Stimulated activated CD8-positive, alpha-beta memory T cell treated with anti-CD3 and anti-CD28 coated beads, Interleukin-4, amount 100 ng/mL, for 4 hours (primary cell): ENCODE measurements at places on chromosomes 2 and 18.

- DNase-seq: no peak
Observed at GRCh38 chr18:47758000-47758399, 172.5 kb downstream of the SMAD2 start.

GRCh38 chr2:201923436-201924328, 110.0 kb upstream of the FZD7 start:
- no peak for DNase-seq

DNA sequence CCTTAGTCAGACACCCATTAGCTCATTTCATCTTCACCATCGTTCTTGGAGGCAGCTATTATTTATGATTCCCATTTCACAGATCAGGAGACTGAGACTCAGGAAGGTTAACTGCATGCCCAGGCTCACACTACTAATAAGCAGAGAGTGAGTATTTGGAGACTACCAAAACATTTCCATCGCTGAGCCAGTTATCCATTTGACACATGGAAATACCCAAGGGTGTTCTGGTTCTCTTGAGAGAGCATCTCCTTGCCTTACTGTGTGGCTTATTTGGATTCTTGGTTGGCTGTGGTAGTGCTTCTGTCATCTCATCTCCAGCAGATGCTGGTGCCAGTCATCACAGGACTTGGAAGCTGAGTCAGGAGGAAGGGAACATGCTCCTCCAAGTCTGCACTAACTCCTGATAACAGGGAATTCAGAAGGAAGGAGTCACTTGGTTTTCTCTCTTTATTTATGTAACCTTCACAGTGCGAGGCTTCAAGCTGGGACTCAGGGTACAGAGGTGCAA, 55.2 kb downstream of the RASGRP3 start:
- DNase-seq: no peak

- DNase-seq: no peak
Observed at GRCh38 chr18:77220726-77221125, 28.9 kb upstream of the GALR1 start.

- no peak for DNase-seq
Observed at GRCh38 chr2:174158003-174158402, 90.3 kb downstream of the OLA1 start.

GRCh38 chr18:36522509-36522908, 225.0 kb downstream of the FHOD3 start:
- DNase-seq: no peak

DNA sequence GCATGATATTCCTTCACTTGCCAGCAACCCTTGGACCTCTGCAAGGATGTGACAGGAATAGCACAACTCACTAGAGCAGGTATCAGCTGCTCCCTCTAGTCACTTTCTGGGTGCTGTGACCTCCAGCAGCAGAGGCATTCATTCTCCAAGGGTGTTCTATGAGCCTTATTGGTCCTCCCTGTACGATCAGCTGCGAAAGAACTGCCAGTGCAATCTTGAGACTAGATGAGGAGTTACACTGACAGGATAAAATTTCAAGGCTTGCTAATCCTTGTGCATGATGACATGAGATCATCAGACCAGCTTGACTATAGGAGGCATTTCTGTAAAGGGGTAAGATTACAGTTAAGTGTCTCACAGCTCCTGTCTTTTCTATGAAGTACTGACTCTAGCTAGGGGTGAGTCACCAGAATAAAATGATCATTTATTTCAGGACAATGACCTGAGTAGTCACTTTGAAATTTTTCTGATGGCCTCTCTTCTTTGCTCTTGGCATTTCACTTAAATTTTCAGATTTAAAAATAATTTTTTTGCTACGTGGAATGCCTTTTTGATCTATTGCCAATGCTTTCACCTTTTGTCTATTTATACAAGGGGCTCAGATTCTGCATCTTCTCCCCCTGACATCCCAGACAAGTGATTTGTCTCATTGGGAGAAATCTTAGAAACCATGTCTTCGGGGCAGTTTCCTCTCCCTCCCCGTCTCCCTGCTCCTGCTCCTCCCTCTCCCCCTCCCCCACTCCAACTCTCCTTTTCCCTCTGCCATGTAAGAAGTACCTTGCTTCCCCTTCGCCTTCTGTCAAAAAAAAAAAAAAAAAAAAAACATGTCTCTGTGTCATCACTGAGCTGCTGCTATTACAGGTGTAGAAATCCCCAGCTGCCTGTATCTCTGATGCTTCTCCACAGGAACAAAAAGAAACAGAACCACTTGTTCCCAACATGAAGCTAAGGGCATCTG, 49.2 kb upstream of the FRZB start:
- no peak for DNase-seq

DNA sequence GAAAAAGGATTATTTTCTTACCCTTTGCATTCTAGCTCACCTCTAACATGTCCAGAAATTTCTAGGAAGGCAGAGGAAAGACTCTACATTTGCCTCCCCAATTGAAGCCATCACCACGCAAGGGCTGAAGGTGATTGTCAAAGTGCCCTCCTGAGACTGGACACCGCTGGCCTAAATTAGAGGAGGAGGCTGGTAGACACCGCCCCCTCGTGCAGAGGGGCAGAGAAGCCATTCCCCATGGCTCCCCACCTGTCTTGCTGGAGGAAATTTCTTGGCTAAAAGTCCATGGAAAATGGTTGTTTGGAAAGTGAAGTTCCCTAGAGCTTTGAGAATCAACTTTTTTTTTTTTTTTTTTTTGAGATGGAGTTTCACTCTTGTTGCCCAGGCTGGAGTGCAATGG, 31.3 kb upstream of the CREB1 start:
- DNase-seq: no peak

- no peak for DNase-seq
Observed at GRCh38 chr2:24012521-24013188, 2.8 kb downstream of the MFSD2B start.

DNA sequence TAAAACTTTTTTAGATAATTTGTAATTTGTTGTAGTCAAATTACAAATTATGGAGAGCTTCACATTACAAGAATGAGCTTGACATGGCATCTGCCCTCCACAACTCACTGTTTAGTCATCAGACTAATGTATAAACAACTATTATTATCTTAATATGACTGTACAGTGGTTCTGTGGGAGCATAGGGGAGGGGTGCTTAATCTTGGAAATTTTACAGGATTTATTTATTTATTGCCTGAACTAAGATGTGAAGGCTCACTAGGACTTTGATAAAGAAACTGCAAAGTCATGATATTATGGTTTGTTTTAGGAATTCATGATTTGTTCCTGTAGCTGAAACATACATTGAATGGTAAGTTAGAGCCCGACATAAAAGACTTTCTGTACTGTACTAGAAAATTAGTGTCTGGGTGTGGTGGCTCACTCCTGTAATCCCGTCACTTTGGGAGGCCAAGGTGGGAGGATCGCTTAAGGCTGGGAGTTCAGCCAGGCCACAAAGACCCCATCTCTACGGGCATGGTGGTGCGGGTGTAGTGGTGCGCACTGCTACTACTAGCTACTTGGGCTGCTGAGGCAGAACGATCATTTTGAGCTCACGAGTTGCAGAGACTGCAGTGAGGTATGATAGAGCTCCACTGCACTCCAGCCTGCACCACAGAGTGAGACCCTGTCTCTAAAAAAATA, 2.1 kb downstream of the MARCHF7 start:
- no peak for DNase-seq

GRCh38 chr2:218962859-218963492, 3.5 kb downstream of the CDK5R2 start:
- DNase-seq: peak; percentile 28

- DNase-seq: no peak
Observed at GRCh38 chr2:240956171-240956934, 42.1 kb upstream of the SNED1 start.

DNA sequence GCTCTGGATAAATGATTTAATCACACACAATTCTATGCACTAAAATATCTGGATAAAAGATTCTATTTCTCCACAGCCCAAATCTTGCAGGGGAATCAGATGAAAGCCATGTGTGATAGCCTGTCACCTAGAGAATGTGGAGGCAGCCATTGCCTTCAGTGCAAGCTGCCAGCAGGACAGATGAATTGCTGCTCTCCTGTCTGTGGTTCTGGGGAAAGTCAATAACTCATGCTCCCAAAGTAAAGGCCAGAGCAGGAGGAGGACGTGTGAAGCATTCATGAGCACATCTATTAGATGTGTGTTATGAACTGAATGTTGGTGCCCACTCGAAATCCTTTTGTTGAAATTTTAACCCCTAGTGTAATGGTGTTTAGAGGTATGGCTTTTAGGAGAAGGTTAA, 195.1 kb downstream of the RDH14 start:
- DNase-seq: no peak

- DNase-seq: no peak
Observed at GRCh38 chr2:109304731-109305470, 175.9 kb downstream of the SH3RF3 start.

- DNase-seq: no peak
Observed at GRCh38 chr18:12474146-12474545, 66.4 kb downstream of the PRELID3A start.

- no peak for DNase-seq
Observed at GRCh38 chr2:237742191-237742590, 56.4 kb upstream of the RBM44 start.

DNA sequence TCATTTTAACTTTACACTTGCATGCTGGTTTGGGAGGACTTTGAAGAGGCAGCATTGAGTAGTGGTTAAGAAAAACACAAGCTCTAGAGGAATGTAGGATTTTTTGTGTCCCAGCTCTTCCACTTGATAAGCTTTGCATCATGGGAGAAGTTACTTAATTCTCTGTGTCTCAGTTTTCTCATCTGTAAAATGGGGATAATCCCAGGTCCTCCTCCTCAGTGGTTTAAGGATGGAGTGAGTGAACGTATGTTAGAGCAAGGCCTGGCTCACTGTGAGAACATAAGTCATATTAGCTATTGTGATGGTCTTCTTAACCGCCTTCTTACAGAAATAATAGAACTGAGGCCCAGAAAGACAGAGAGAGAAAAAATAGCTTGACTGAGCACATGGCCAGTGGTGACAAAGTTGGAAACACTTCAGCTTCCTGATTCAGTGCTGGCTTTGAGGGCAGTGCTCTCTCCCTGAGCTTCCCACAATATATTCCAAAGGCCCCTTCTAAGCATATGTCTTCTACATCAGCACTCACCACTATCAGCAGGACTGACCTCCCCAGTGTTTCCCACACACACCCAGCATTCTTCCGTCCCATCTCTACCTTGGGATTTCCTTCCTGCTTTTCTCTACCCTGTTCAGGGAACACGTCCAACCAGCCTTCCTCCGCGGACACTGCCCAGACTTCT, 214.9 kb upstream of the TNP1 start:
- DNase-seq: no peak

GRCh38 chr18:12741351-12741750, 38.5 kb downstream of the PSMG2 start:
- no peak for DNase-seq

GRCh38 chr2:48471048-48471474, 58.9 kb upstream of the STON1 start:
- DNase-seq: no peak

- DNase-seq: no peak
Observed at GRCh38 chr2:42254186-42254895, 85.2 kb downstream of the EML4 start.

DNA sequence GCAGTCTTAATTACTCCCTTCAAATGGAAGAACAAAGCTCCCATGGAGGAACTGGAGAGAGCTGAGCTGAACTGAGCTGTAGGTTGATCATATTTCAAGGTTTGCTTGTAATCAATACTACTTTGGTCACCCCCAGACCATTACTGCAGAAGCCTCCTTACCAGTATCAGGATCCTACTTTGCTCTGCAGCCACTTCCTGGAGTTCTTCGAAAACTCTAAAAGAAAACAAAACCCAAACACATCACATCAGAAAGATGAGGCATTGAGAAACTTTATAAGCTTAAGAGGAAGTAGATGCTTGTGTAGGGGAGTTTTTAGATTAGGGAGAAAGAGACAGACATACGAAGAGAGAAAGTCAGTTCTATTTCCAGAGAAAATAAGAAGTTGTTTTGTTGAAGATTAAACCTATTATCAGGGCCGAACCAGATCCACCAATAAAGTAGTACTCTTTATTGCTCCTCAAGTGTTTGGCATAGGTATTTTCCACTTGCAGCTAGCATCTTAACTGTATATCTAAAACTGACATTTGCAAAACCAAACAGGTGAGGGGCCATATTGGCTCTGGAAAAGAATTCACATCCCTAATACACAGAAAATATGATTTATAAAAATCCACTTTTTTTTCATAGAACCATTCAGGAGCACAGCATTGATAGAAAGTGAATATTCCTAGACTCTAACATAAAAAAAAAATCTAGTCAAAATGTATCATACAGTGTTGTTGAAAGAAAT, 166.9 kb upstream of the KLF7 start:
- DNase-seq: no peak

GRCh38 chr18:66792466-66792865, 188.6 kb upstream of the CDH19 start:
- no peak for DNase-seq

DNA sequence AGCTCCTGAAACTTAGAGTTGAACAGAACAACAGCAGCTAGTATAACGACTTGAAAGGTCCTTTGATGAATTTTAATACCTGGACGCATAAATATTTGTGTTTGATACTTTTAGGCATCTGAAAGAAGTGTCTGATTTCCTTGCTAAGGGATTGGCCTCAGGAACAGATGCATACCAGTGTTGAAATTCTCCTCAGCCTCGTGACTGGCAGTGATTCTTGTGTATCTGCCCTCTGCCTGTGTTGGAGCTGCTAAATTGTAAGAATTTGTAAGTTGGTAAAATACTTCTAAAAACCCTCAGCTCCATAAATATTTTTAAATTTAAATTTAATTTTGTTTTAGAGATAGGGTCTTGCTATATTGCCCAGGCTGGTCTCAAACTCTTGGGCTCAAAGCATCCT, 22.4 kb upstream of the SCYGR1 start:
- no peak for DNase-seq
